ENCODE measurements at places on chromosomes 7 and 10.

DNA sequence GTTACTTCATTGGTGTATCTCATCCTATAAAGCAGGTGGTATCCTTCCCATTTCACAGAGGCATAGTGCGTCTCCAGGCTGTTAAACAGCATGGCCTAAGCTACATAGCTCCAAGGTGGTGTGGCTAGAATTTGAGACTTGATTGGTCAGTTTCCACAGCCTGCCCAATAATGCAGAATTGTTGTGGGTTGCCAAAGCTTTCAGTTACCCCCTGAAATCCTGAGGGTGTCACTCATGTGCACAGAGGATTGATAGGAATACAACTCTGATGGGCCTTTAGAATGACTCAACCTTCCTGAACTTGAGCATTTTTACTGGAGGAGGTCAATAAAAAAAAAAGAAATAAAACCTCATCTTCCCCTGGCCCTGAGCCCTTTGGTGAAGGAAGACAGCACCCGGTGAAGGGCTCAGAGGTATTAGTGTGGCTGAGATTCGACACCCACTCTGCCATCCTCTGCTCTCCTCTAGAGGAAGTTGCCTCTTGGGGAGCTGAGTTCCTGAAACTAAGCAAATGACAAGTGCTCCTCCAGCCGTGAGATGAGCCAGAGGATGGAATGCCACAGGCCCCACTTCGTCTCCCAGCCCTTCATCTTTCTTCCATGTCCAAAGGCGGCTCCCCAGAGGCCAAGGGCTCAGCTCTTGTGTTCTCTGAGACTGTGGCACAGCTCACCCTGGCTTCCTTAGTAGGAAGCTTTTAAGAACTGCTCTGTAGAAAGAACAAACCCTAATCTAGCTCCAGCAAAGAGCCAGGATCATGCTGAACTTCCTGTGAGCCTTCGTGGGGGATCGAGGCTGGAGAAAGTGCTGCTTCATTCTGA, 1.0 kb downstream of the ACSL5 start:
- DNase-seq: no peak

DNA sequence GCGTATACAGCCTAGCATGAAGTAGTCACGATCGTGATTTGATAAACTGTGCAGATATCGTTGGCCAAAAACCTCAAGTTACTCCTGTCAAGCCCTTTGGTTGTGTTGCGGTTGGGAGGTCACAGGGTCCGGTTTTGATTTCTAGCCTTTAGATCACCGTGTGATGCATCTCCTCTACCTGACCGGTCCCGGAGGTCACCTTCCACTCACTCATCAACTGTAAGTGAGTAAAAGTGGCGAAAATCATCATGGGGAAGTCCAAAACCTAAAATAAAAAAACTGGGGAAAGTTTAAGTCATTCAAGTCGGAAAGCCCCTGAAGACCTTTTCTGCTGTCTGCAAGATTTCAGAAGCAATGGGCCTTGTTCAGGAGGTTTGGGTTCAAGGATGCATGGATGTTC, 62.8 kb downstream of the ADARB2 start:
- DNase-seq: no peak

- DNase-seq: no peak
These were observed 26.3 kb downstream of the FIGNL1 start for GRCh38 chr7:50423860-50424259.

- no peak for DNase-seq
These were observed 36.2 kb downstream of the NAMPT start for GRCh38 chr7:106248600-106248999.

- no peak for DNase-seq
These were observed 328.2 kb downstream of the GRID1 start for GRCh38 chr10:86038371-86038770.

DNA sequence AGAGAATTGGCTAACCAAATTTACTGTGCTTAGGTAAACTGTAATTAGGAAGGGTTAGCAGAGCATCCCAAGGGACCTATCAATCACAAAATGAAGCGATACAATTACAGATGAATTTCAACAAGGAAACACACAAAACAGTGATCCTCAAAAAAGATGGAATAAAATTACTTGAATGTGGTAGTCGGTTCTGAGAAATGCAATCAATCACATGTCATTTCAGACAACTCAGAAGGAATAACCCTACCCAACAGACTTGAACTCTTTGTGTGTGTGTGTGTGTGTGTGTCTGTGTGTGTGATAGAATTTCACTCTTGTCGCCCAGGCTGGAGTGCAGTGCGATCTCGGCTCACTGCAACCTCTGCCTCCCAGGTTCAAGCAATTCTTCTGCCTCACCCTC, 43.5 kb downstream of the ST8SIA6 start:
- no peak for DNase-seq

- DNase-seq: no peak
These were observed 3.8 kb downstream of the NEBL start for GRCh38 chr10:20893297-20893696.

- no peak for DNase-seq
These were observed 139.9 kb downstream of the CCDC71L start for GRCh38 chr7:106520962-106521514.

DNA sequence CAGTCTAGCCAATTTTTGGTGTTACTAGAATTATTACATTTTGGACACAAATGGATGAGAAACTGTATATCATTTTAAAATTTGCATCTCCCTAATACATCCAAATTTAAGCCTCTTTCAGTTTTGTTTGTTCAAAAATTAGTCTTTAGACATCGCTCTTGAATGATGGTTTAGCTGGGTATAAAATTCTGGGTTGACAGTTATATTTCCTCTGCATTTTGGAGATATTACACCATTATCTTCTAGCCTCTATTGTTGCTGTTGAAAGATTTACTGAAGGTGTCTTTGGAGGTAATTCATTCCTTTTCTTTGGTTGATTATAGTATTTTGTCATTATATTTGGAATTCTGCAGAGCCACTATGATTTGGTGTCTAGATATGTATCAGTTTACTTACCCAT, 116.5 kb downstream of the COL26A1 start:
- DNase-seq: no peak

DNA sequence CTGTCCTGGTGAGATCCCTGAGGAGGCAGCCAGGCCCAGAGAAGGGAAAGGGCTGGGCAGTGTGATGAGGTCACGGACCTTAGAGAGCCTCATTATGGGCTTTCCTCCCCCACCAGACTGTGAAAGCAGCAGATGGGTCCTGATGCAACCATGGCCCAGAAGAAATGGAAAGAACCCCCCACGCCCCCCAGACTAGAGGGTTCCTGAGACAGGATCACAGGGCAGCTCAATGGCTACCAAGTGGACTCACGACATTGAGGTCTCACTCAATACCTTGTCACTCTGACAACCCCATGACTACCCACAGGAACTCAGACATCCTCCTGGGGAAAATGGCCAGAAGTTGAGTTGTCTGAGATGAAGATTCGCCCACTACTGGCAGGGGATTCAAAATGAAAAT, 36.7 kb downstream of the FAM241B start:
- no peak for DNase-seq

- no peak for DNase-seq
These were observed 28.9 kb downstream of the GNA12 start for GRCh38 chr7:2814946-2815874.

DNA sequence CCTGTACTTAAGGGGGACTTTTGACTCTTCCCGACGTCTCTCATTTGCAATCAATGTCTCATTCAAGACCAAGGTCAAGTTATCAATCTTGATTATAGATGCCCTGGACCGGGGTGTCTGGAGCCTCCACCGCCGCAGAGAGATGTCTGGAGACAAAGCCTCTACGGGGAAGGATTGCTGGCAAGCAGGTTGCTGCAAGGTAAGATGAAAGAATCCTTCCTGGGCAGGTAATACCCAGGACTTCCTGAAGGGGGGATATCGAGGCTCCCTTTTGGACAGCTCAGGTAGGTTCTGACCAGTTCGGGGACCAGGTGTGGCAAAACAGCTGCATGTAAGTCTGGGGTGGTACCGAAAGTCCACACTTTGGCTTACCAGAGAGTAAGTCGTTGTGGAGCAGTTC, 12.5 kb upstream of the CUX1 start:
- no peak for DNase-seq

DNA sequence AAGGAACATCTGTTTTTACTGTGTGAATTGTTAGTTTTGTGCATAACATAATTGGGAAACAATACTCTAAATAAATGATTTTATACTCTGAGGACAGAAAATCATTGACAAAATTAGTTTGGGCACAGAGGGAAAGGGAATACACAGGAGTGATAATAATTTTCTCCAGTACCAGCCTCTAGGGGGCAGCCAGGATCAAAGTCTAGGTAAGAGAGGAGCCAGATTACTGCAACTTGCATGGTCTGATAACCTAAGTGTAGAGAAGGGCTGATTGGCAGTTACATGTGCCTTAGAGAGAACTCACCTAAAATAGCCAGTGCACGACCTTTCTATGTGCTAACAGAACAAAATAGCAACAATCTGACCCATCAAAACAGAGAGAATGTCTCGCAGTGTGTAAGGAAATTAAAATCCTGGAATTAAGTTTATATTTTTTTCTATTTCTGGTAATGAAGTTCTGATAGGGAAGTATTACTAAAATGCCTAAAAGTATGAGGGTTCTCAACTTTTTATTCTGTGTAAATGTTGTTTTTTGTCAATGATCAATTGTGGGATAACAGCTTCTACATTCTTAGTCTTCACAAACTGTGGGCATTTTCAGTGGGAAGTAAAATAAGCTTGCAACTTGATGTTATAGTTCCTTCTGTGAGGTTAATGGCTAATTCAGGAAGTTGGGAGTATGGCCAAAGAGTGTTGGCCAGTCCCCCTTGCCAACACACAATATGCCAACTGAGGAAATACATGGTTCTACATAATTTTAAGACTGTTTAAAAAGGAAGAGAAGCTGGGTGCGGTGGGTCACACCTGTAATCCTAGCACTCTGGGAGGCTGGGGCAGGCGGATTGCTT, 66.4 kb downstream of the EXOC6 start:
- DNase-seq: peak; percentile 27

- DNase-seq: no peak
These were observed 78.8 kb upstream of the ANLN start for GRCh38 chr7:36310897-36311296.

- no peak for DNase-seq
These were observed 25.3 kb downstream of the WAC start for GRCh38 chr10:28558186-28558585.

DNA sequence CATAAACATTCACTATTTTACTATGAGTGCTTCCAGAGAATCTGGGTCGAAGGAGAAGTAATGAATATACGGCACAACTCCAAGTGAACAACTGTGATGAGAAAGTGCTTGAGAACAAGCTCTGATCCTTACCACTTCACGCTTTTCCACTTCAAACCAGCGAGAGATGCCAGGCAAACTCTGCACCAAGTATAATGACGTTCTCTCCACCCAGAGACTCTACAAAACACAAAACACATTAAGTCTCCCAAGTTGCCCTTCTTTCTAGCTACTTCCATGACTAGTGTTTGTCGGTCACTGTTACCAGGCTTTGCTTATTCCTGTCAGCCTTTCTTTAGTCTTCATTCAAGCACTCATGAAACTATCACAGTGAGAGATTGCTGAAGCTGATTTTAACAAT, 193.1 kb upstream of the IMMP2L start:
- no peak for DNase-seq

GRCh38 chr10:44198096-44198779, 186.7 kb downstream of the CXCL12 start:
- DNase-seq: no peak

DNA sequence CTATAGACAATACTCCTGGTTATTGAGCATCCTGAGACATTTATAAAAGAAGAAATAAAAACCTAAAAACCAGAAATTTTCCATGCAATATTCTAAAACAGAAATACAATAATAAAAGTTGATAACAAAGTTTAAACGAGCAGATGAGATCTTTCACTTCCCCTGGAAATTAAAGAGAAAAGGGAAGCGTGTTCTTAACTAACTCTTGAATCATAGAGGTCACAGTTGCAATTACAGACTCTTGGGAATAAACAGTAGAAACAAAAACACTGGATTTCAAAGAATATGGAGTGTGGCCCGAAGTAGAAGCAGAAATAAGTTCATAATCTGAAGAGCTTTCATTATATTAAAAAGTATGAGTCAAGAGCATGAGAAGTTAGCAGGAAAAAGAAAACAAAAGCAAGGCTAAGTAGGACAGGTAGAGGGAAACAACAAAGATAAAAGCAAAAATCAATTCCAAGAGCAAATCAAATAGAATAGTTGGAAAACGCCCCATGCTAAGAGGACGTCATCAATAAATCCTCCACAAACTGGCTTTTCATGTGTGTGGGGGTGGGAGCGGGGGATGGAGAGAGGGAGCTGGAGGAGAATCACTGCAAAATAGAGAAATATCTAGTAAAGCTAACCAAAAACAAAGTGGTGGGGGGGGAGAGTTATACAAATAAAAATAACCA, 55.2 kb upstream of the C10orf71 start:
- no peak for DNase-seq

- DNase-seq: no peak
These were observed 45.5 kb upstream of the PRKAR2B start for GRCh38 chr7:106999023-106999422.

- peak; percentile 28 for DNase-seq
These were observed 44.0 kb downstream of the COL13A1 start for GRCh38 chr10:69845574-69846292.

- DNase-seq: peak; percentile 18
These were observed 56.7 kb downstream of the BMPR1A start for GRCh38 chr10:86813101-86813500.

GRCh38 chr7:41975849-41976248, 261.2 kb downstream of the GLI3 start:
- no peak for DNase-seq

DNA sequence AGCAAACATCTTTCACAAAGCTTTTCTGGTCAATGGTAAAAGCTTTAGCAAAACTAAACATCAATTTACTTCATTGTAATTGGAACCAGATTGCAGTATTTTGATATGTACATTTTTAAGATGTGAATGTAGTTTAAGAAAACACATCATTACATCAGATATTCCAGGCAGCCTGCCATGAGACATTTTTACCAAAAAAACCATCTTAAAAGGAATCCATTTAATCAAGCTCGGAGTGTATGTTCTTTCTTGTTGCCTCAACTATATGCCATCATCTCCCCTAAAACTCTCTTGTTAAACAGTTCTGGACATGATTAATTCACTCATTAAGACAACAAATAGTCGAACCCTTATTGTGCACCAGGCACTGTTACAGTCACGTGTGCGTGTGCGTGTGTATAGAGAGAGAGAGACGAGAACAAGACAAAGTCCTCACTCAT, 97.5 kb downstream of the UBE2H start:
- DNase-seq: peak; percentile 96

DNA sequence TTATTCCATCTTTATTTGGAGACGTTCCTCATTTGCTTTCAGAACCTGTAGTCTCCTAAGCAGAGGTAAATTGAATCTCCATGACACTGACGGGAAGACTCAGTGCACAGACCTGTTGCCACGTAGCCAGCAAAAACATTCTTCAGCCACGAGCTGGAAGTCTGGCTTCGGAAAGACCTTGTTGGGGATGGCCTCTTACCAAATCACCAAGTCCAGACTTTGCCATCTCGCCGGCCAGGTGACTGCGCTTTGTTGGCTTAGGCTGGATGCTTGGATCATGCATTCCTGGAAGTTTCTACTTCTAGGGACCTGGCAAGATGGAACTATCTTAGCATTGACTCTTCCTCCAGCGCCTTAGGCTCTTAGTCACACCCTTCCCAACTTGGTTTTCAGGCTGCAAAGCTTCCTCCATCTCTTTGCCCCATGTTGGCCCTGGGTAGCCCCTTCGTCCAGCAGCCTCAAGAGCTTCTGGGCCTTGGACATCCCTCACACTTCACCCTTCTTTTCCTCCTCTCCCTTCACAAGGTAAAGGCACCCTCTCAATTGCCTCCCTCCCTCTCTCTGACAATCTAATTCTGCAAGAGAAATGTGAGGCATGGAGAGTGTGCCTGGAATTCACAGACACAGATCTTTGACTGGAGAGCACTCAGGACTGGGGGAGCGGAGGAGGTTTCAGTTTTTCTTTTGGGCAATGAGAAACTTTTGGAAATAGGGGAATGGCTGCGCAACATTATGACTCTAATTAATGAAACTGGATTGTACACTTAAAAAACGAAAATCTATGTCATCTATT, 451.9 kb upstream of the MKI67 start:
- no peak for DNase-seq

All from stromal cell of bone marrow (primary cell).